ENCODE measurements at places on chromosomes 12 and 14.

- no peak for DNase-seq
Measured at GRCh38 chr12:94304566-94305061, 155.1 kb downstream of the CEP83 start.

DNA sequence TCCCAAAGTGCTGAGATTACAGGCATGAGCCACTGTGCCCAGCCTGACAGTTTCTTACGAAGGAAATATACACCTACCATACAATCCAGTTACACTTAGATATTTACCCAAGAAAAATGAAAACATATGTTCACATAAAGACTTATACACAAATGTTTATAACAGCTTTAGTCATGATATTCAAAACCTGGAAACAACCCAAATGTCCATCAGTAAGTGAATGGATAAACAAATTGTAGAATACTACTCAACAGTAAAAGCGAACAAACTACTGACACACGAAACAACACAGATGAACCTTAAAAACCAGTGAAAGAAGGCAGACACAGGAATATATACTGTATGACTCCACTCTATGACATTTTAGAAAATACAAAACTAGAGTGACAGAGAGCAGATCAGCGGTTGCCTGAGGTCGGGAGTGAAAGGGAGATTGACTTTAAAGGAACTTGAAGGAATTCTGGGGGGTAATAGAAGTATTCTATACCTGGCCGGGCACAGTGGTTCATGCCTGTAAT lies 83.6 kb downstream of the SPRING1 start:
- DNase-seq, result no peak

- DNase-seq, result no peak
Measured at GRCh38 chr14:32006263-32007110, 70.6 kb upstream of the ARHGAP5 start.

GRCh38 chr14:72962829-72963312 lies 36.6 kb downstream of the DCAF4 start:
- DNase-seq, result no peak

DNA sequence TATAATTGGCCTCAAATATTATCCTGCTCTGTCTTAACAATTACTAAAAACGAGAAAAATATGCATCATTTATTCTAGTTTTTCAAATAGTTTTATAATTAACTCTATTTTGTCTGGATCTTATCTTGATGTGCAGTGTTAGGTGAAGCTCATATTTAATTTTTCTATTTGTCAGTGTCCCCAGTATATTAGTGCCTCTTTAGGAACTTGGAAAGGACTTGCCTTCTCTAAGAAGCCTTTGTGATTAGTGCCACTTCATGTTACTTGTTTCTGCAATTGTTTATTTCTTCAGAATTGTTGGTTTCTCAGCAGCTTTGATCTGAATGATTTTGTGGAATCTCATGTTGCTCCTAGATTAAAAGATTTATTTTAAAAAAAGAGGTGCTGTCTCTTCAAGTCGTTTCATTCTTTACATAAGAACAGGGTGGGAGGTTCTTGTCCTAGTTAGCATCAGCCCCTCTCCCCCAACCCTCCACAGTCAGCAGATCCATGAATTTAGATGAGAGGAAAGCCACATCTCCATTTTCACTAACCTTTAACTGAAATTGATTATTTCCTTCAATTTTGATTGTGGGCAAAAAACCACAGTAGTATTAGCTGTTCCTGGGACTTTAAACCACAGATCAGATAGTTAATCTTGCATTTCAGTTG lies 434.4 kb downstream of the RAD51B start:
- DNase-seq, result no peak

DNA sequence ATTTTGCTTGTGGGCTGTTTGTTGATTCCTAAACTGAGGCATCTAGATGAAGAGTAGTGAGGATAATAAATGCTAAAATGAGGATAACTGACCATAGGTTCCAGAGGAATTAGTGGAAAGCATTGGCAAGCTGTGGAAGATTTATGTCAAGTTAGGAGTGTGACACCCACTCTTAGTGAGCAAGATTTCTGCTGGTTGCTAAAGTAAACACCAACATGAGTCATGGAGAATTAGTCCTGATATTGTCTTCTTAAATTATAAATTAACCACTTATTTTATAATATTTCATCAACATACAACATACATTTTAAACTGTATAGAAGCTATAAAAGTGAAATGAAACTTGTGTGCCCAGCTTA lies 328.2 kb downstream of the RPL10L start:
- DNase-seq, result no peak

- DNase-seq, result no peak
Measured at GRCh38 chr14:93090826-93091555, 24.7 kb downstream of the ITPK1 start.

- DNase-seq, result no peak
Measured at GRCh38 chr12:18054925-18055619, 34.9 kb downstream of the RERGL start.

- DNase-seq, result no peak
Measured at GRCh38 chr12:46244997-46245396, 23.8 kb downstream of the SLC38A1 start.

GRCh38 chr12:56521209-56521589 lies 421 bp upstream of the RBMS2 start:
- no peak for DNase-seq

DNA sequence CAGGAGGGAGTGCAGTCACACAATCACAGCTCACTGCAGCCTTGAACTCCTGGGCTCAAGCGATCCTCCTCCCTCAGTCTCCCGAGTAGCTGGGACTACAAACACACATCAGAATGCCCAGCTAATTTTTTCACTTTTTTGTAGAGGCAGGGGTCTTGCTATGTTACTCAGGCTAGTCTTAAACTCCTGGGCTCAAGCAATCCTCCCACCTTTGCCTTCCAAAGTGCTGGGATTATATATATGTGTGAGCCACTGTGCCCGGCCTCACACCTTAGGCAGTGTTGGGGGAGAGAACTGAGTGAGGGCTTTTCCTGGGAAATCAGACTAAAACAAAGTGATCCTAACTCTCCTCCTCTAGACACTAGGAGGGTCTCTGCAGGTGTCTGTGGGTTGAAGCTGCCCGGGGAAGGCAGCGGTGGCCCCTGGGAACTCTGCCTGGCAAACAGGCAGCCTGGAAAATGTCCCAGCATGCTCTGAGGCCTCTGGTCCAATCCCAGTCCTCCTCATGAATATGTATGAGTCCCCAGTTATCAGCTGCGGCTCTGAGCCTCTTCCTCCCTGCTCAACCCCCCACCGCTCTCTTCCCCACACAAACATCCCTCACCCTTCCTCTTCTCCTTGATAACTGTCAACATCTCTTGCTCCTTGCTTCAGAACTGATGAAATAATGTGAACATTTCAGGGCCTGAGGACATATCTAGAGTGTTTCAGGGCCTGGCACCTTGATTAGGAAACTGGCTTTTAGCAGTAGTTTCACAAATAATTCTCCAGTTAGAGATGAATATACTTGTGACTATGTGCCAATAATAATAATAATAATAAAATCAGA lies 7.9 kb upstream of the NAA25 start:
- DNase-seq, result peak; percentile 69

GRCh38 chr14:58560208-58560607 lies 77.6 kb upstream of the DACT1 start:
- no peak for DNase-seq

DNA sequence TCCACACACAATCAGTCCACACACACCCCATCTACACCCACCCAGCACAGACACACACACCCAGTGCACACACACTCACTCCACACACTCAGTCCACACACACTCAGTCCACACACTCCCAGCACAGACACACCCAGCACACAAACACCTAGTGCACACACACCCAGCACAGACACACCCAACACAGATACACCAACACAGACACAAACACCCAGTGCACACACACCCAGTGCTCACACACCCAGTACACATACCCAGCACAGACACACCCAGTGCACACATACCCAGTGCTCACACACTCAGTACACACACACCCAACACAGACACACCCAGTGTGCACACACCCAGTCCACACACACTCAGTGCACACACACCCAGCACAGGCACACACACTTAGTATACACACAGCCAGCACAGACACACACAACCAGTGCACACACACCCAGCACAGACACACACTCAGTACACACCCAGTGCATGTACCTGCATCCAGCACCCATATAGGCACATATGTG lies 63.8 kb downstream of the ADGRD1 start:
- DNase-seq, result no peak

DNA sequence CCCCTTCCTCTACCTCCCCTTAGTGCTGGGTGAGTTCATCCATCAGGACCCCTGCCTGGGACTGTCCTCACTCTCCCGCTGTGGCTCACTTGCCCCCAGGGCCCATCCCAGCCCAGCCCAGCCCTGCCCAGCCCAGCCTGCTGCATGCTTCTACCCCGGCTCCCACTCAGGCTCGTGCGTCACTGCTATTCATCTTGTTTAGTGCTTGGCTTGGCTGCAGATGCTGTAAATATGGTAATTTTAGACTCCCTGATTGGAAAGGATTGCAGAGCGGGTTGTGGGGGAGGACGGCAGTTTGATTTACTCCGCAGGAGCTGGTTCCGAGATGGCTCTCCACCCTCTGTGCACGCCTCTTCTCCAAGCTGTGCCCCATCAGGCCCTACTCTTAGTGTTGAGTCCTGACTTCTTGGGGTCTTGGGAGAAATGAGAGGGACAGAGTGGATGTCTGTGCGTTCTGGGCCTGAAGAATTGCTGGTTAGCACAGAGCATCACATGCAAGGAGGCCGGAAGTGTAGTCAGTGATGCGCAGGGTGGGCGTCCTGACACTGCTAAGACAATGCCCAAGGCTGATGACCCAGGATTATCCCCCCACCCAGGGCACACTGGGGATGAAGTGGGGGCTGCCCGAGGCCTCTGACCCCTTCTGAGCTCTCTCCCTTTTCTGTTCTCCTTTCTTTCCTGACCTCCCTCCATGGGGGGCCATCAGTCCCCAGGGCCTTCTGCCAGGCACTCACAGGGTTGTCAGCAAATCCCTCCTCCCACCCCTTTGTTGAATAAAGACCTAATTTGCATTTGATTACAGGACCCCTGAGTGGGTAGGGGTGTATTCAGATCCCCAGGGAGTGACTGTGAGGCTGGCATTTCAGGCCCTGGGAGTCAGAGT lies 244.4 kb downstream of the ZFP36L1 start:
- DNase-seq, result no peak

DNA sequence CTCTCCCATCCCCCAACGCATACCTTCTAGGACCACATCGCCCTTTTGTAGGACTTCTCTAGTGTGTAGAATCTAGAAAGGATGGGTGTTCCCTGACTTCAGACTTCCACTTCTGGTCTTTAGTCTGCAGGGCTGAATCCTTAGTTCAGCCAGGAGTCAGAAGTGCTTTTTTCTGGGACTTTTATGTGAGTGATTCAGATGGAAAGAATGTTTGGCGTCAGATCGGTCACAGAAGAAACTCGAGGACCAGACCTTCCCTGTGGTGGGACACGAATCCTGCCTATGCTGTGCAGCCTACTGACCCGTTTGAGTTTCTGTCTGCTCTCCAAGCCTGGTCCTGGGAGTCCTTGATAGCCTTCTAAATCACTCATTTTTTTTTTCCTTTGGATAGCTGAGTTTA lies 165.4 kb upstream of the SSTR1 start:
- no peak for DNase-seq

- DNase-seq, result no peak
Measured at GRCh38 chr14:75979071-75979571, 2.7 kb downstream of the TGFB3 start.

DNA sequence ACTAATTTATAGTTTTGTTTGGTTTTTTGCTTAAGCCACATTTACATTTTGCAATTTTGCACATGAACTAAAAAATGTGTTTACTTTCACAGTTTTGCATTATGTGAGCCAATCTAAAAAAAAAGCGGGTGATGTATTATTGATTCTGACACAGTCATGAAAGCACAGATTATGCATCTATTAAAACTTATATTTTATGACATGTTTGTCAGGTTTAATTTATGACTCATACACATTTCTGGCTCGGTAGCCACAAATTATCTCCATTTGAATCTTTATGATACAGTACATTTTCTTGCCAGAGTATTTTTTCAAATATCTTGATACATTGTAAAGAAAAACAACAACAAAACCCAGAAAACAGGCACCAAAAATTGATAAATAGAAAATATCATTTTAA lies 280.4 kb upstream of the GRIP1 start:
- no peak for DNase-seq

GRCh38 chr14:23187925-23188324 lies 4.5 kb upstream of the SLC7A8 start:
- no peak for DNase-seq

DNA sequence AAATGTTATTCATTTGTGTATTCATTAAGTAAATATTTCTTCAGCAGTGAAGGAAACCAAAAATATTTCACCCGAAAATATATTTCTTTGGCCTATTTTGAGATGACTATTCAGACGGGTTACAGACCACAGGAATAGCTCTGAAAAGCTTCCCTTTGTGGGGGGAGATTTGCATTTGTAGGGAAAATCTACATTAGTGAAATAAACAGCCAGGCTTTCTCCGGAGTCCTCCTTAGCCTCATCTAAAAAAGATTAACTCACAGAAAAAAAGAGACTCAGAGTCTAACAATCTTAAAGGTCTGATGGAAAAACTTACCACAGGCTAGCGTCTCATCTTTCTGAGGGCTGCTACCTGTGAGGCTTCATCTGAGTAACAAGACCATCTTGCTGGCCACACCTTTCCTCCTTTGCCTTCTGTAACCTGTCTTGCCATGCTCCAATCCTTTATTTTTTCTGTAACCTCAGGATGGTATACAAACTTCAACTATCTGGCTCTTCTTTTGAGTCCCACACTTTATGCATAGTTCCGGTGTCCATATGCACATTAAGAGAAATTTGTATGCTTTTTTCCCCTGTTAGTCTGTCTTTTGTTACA lies 100.7 kb downstream of the CNTN1 start:
- DNase-seq, result no peak

DNA sequence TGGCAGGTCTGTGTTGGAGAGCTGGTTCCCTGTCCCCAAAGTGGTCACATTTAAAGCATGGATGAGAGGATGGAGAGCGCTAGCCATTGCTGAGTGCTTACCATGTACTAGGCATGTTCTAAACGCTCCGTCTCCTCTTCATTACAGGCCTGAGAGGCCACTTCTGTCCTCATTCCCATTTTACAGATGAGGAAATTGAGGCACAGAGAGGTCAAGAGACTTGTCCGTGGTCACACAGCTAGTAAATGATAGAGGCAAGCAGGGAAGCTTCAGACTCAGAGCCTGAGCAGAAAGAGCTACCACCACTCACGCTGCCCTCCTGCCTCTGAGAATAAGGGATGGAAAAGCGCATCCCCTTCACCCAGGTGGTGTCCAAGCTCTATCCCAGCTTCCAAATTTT lies 64.3 kb downstream of the SLC25A47 start:
- DNase-seq, result no peak

GRCh38 chr12:1579651-1580435 lies 14.5 kb downstream of the FBXL14 start:
- DNase-seq, result no peak

GRCh38 chr14:59905188-59905587 lies 14.8 kb upstream of the LRRC9 start:
- DNase-seq, result no peak

Data from CMK (cell line).